Activated gamma-delta T cell (primary cell): ENCODE measurements at places on chromosomes 16 and 17.

GRCh38 chr16:66298006-66298405 is 68.5 kb upstream of the CDH5 start:
- DNase-seq = no peak

DNA sequence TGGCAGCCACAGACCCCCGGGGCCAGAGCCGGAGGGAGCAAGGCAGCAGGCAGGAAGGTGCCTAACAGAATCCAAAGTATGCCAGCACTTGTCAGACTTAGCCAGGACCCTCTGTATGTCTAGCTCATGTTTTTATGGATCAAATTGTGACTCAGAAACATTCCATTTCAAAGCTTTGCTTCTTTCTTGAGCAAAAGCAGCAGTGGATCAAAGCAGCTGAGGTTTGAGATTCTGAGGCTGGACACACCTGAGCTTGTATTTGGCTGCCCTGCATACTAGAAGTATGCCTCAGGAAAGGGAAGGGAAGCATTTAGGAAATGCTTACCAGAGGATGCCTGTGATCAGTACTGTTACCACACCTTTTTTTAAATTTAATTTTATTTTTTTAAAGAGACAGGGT is 5.7 kb upstream of the MYO1C start:
- DNase-seq = no peak

DNA sequence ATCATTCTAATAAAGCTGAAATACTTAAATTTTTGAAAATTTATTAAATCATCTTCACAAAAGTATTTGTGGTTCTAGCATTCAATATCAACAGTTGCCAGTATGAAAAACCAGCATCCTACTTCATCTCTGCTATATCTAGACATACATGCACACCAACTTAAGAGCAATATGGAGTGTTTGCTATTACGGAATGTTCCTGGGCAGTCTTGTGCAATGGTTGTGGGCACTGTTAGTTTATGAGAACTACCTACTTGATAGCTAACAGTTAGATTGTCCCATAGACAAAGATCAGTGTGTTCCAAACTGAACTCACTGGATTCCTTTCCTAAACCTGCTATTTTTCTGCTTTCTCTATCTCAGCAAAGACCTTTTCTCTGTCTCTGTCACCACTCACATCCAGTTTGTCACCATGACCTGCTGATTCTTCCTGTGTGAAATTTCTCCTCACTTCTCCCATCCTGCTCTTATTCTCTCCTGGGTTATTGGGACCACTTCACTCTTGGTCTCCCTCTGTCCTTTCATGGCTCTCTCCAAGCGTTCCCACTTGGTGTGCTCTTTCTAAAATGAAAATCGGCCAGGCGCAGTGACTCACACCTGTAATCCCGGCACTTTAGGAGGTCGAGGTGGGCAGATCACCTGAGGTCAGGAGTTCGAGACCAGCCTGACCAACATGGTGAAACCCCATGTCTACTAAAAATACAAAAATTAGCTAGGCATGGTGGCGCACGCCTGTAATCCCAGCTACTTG is 27.7 kb downstream of the CNTROB start:
- DNase-seq = no peak

- DNase-seq = no peak
Observed at GRCh38 chr17:48100160-48100559, 1.1 kb downstream of the CBX1 start.

GRCh38 chr16:27322858-27323780 is 9.3 kb downstream of the IL4R start:
- DNase-seq = no peak

DNA sequence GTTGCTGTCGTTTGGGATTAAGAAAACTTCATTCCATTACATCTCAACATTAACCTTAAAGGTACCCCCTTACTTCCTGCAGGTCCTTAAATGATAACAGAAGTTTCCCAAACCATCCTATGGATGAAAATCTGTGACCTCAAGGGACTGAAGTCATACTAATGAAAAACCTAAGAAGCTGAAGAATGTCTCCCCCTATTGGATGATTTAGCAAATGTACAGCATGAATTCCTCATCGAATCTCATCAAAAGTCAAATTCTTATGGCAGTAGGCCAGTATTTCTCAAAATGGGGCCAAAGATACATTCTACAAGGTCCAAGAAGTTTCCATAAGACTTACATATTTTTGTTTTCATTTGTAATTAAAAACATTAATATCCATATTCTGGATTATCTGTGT is 13.5 kb downstream of the SCO1 start:
- no peak for DNase-seq
